Choroid plexus epithelial cell (primary cell): ENCODE measurements at places on chromosomes 11 and 22.

- peak; percentile 86 for DNase-seq
Observed at GRCh38 chr11:94767701-94768601, at the start of gene AMOTL1. TSS of gene AMOTL1 (plus strand) at chr11:94768356. CDS start at chr11:94768512, 156 bp downstream.

DNA sequence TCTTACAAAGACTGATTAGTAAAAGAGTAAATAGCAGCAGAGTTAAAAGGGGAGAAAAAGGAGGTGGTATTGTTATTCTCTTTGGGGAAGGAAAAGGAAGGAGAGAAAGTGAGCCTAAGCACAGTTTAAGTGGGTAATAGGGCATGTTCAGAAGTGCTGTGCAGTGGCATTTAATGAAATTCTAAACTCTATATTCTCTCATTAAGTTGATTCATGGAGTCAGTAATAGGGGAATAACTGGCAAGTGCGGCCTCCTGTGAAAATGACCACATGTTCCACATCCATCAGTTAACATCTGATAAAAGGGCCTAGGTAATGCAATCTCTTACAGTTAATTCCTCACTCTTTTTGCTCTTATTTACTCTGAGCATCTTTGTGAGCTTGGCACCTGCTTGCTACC is 516.7 kb downstream of the JRKL start:
- no peak for DNase-seq

DNA sequence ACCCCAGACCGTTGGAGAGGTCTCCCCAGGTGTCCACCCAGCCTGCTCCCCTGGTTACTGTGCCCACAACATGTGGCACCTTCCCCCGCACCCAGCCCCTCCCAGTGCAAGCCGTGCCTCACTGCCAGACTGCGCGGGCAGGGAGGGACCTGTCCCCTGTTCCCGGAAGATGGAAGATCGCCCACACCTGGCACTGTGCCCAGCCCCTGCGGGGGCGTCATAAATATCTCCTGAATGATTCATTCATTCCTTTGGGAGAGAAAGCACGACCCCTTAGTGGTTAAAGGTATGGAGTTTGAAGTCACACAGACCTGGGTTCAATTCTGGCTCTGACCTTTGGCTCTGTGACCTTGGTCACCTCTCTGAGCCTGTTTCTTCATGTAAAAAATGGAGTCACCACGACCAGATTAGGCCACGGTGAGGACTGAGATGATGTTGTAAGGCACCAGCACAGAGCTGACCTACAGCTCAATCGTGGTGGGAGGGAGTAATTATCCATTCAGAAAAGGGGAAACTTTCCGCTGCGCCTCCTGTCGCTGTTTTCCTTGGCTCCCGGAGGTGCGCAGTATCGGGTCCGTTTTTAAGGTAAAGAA is 497 bp upstream of the SYT12 start:
- DNase-seq: peak; percentile 61

DNA sequence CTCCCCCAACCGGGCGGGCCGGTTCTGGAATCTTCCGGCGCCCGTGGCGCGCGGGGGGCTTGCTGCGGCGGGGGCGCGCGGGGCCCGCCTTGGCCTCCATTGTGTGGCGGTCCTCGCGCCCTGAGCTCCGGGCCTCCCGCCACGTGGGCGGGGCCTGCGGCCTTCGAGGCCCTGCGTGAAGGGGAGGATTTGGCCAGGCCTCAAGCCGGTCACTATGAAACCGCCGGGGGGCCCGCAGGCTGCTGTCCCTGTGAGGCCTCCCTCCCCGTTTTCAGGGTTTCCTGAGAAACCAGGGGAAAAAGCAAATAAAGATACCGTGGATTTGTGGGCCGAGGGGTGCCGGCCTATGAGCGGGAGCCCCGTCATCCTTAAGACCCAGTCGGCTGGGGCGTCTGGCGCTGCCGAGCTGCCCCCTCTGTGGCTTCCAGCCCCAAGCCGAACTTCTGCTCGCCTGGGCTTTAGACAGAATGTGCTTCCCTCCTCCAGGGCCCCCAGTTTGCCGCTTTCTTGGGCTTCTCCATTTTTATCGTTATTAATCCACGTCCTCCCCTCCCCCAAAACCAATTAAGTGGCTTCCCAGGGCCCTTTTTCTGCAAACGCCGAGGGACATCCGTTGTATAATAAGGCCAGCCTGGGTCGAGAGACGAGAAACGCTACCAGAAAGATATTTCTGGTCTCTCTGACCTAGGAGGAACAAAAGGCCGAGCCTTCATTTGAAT is 602 bp downstream of the EWSR1 start:
- peak; percentile 83 for DNase-seq

DNA sequence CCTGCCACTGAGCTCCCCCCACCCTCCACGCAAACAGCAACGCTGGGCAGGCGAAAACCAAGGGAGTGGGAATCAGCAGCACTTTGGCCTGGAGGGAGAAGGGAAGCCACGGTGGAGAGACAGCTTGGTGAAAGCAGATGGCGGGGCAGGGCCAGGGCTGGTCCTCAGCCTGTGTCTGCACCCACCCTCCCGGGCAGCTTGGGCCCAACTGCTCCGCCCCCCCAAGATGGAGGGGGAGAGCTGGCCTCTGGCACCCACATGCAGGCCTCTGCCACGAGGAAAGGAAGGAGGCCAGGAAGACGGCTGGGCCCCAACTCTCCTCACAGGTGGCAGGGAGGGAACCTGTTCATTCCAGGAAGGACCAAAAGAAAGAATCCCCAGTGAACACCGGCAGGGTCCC is 17.8 kb downstream of the MAFF start:
- DNase-seq: no peak

DNA sequence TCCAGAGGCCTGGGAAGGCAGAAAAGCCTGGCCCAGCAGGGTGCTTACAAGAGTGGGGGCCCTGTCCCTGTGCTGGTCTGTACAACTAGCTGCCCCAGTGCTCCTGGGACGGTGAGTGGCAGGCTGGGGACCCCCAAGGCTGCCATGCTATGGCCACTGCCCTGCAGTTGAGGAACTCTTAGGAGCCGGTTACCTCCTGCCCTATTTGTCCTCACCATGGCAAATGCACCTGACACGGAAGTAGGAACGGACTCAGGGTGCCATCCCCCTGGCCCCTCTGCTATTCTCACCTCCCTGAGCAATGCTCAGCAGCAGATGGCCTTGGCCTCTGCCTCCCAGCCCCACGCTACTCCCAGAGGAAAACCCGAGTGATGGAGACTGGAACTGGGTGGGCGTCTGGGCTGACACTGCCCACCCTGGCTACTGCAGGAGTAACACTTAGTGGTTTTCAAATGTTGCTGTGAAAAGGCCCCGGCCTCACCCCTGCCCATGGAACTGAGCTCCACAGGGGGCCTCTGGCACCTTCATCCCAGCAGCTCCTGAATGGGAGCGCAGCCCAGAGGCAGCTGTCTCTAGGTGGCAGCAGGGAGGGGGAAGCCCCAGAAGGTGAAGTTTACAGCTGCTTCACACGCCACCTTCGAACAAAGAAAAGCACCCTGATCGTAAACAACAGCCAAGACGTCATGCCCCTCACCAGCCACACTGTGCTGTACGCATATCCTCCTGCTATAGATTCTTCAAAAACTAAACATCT is 105.3 kb downstream of the CTTN start:
- DNase-seq: no peak

GRCh38 chr11:106228996-106229395 is 151.5 kb downstream of the AASDHPPT start:
- DNase-seq: peak; percentile 19

DNA sequence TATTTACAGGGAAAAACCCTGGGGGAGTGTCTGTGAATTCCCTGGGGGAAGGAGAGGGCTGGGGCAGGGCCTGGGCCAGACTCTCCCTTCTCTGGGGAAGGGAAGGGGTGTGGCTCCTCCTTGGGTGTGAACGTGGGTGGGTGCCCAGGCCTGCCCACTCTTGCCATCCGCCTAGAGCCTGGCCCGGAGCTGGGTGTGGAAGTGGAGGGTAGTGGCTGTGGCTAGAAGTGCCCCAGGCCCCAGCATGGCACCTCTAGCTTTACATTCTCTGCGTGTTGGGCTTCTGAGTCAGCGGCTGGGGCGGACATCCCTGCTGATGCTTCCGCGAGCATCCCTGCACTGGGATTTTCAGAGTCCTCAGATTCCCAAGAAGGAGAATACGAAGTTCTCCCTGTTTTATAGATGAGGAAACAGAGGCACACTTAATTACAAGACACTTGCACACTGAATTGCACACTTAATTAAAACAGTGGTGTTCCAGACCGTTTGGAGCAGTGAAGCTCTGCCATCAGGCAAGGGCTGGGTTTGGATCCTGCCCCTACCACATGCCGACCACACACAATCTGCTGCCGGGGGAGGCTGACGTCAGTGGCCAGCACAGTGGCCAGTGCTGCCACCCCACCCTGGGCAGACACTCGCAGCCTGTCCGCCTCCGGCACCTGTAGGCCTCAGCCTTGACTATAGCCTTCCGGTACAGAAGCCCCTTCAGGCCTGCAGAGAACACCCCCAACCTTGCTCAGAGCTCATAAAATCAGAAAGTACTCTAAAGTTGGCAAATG is 7.6 kb downstream of the BAD start:
- peak; percentile 20 for DNase-seq

DNA sequence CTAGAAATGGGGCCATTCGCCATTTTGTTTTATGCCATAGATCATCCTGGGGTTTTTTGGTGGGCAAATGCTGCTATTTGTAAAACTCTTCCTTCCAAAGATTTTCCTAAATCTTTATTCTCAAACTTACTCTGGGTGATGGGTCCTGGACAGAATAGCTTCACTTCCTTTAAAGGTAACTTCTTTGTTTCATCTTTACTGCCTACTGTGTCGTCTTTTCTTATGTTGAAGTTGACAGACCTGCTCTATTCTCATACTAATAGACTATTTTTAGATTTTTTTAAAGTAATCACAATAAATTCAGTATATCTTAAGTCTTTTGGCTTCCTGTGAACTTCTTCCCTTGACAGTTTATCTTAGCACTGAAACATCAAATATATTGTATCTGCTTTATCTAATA is 98.6 kb downstream of the YAP1 start:
- DNase-seq: no peak

- peak; percentile 24 for DNase-seq
Observed at GRCh38 chr22:19974935-19975706, 33.5 kb upstream of the TXNRD2 start.

DNA sequence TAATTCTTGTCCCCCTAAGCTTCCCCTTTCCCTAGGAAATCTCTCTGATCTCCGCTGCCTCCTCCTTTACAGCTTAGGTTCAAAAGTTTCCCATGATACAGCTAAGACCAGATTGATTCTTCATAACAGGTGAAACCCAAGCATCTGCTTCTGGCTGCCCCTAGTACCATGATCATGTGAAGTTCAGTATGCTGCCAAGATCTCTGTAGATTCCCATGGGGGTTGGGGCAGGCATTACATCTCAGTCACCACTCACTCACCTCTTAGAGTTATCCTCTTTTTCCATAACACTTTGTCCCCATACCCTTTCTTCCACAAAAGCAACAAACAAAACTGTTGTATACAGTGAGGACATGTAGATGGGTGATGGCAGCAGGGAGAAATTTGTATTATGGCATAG is 44.0 kb downstream of the RRP8 start:
- DNase-seq: no peak

GRCh38 chr11:89660234-89660633 is 49.9 kb upstream of the TRIM77 start:
- no peak for DNase-seq

- DNase-seq: no peak
Observed at GRCh38 chr11:83601914-83602527, 315.9 kb upstream of the CCDC90B start.

GRCh38 chr22:29190051-29190450 is 15.6 kb upstream of the EMID1 start:
- no peak for DNase-seq

DNA sequence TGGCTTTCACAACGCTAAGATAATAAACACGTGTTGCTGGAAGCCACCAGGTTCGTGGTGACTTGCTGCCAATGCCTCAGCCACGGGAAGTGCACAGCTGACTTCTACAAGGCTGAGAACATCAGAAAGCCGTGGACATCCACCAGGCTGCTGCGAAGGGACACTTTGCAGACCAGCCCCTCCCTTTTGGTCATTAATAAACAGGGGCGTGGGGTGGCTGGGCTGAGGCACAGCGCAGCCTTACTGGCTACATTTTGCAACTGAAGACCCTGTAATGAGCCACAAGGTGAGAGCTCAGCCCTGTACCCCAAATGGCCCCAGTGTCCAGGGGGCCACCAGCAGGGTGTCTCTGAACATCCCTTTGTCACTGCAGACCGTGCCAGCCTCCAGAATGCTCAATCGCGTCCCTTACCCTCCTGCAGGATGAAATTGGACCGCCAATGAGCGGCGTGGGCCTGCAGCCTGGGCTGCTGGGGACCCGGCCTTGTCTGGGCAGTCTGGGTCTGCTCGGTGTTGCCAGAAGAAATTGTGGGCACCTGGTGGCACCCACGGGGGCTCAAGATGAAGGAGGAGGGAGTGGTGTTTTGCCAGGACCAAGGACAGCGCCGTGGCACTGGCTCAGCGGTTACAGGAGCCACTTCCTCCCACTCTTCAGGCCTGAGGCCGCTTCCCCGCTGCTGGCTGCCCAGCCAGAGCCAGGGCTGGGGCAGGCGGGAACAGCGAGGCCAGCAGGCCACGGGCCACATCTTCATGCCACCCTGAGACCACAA is 181.9 kb downstream of the CTTN start:
- DNase-seq: no peak

GRCh38 chr11:25710975-25711374 is 621.0 kb upstream of the ANO3 start:
- peak; percentile 52 for DNase-seq

DNA sequence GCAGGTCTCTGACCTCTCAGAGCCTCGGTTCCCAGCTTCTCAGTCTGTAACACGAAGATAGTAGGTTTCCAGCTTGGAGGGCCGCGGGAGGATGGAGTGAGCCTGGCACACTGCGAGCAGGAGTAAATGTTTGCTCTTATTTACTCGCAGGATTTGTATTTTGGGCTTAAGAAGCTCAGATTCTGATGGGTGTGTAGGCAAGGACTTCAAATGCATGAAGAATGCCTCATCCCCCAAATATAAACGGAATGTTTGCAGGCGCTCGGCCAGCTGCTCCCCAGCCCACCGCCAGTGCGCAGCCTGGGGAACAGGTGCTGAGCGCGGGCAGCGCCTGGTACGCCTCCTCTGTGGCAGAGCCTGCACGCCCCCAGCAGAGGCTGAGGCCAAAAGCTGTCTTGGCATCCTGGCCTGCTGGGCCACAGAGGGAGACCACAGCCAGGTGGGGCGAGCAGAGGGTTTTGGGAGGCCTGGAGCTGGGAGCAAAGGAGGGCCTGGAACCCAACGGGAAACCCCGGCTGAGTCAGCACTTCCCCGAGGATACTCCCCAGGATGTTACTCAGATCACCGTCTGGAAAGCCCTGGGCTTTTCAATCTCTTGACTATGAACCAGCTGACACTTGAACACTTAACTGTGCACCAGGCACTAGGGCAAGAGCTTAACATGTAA is 9.4 kb downstream of the EHD1 start:
- DNase-seq: peak; percentile 77

GRCh38 chr22:43481568-43482317 is 69.9 kb downstream of the MPPED1 start:
- DNase-seq: no peak
